ENCODE measurements at places on chromosomes 2 and 18.

- DNase-seq = no peak
Observed at GRCh38 chr18:48790226-48790863, 160.4 kb downstream of the SMAD7 start.

- no peak for DNase-seq
Observed at GRCh38 chr18:50013363-50014138, 181.4 kb downstream of the MYO5B start.

DNA sequence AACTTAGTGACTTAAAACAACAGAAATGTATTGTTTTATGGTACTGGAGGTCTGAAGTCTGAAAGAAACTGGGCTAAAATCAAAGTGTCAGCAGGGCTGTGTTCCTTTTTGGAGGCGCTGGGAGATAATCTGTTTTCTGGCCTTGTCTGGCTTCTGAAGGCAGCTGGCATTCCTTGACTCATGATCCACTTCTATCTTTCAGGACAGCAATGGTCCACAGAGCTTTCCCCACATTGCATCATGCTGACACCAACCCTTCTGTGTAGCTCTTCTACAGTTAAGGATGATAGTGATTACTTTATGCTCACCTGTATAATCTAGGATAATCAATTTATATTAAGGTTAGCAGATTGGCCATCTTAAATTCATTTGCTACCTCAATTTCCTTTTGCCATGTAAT lies 392.1 kb downstream of the TDRD15 start:
- DNase-seq = no peak

DNA sequence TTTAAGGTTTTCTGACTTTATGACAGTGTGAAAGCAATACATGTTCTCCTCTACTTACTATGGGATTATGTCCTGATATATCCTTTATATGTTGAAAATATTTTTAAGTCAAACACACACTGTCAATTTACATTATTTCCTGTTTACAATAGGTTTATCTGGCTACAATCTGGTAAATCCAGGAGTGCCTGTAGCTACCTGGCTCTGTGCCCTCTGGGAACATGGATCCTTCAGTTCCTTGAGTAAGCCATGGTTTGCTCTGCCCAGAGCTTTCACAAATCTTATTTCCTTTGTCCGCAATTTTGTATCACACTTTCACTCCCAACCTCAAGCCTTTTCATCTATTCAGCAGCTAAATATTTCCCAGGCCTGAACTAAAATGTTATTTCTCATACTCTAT lies 1582.2 kb upstream of the NXPH2 start:
- no peak for DNase-seq

DNA sequence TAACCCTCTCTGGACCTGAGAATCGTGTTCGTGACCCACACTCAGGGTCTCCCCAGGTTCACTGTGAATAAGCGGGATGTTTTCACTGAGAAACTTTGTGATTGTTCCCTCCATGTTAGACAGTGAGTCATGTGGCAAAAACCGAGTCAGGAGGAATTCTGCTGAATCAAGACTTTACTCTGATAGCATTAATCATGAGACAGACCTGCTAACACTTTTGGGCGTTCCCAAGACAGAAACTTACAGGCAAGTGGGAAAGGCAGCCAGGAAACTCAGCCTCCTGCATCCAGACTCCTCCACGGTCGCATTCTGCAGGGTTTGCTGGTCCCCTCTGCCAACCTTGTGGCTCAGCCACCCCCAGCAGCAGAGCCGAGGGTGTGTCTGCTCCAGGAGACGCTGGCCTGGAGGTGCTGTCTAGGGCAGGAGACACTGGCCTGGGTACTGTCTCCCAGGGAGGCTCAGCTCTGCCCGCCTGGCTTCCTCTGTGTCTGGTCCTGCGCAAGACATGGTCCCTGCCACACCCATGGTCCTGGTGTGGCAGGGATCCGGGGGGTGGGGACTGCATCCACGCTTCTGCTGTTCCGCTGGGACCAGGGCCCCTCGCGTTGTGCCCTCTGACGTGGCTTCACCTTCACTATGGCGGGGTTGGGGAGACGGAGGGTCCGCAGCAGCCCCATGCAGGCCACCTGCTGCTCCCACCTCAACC lies 177.4 kb downstream of the TWIST2 start:
- DNase-seq = no peak
